HT1080 (cell line): ENCODE measurements at places on chromosomes 1 and 21.
A peak's percentile ranks its signal among the peaks of the same experiment; 100 is the strongest.

DNA sequence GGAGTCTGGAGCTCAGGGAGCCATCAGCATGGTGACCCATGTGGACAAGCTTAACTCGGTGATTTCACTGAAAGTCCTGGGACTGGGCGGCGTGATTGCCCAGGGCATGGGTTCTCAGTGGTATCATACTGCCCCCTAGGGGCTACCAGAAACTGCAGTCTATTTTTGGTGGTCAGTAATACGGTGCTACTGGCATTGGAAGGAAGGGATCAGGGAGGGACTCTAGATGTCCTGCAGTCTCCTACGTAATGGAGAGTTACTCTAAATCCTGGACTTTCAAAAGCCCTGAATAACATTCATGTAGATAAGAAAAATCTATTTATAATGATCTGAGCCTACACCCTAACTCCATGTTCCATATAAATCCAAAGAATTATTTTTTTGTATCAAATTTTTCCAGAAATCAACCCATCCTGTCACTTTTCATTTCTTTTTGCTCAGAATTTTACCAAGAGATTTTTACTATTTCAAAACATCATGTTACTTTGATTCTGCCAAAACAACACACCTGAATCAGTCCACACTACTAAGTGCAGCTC is 37.3 kb downstream of the PABPC4 start:
- peak; percentile 70 for DNase-seq

DNA sequence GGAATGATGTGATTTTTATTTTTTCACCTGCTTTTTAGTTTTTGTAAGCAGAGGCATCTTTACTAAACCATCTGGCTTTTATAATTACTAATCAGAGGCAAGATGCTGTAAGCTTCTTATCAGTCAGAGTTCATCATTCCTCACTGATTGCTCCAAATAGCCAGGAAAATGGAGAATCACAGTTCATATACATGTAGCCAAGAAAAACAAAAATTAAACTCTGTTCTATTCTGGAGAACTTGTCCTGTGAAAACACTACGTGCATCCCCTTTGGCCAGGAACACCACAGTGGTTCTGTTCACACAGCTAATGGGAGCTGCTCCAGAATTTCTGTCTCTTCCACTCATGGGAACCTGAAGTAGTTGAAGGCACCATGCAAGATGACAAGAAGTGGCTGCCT is 725.5 kb upstream of the CHRM3 start:
- DNase-seq = no peak

- DNase-seq = no peak
Observed at GRCh38 chr1:33971018-33971710, 107.3 kb downstream of the HMGB4 start.

GRCh38 chr21:41897047-41897669 is 18.0 kb upstream of the PRDM15 start:
- no peak for DNase-seq

GRCh38 chr1:243390162-243390791 is 134.4 kb downstream of the SDCCAG8 start:
- DNase-seq = peak; percentile 72

DNA sequence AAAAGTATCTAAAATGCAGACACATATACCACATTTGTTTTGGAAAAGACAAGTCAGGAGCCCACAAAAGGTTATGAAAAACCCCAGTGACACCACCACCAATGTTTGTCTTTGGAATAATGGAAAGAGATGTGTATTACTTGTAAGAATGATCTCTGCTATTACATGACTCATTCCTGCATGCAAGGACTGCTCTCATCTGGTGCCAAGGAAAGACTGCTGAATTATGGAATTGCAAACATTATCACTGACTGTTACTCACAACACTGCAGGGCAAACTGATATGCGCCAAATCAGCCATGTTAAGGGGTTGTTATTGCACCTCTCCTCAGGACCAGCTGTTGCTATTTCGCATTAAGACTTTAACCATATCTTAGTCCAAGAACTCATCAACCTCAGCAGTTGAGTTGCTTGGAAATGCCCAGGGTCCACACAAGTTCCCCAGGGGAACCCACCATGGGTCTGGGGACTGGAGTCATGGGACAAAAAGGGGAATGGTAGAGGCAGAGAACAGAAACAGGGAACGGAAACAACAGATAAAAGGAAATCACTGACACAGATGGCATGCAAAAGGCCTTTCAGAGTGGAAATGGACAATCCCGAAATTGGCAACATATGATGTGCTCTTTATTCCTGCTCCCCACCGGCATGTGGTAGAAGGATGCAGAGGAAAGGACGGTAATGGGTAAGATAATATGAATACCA is 34.4 kb downstream of the CAPZB start:
- DNase-seq = peak; percentile 89

DNA sequence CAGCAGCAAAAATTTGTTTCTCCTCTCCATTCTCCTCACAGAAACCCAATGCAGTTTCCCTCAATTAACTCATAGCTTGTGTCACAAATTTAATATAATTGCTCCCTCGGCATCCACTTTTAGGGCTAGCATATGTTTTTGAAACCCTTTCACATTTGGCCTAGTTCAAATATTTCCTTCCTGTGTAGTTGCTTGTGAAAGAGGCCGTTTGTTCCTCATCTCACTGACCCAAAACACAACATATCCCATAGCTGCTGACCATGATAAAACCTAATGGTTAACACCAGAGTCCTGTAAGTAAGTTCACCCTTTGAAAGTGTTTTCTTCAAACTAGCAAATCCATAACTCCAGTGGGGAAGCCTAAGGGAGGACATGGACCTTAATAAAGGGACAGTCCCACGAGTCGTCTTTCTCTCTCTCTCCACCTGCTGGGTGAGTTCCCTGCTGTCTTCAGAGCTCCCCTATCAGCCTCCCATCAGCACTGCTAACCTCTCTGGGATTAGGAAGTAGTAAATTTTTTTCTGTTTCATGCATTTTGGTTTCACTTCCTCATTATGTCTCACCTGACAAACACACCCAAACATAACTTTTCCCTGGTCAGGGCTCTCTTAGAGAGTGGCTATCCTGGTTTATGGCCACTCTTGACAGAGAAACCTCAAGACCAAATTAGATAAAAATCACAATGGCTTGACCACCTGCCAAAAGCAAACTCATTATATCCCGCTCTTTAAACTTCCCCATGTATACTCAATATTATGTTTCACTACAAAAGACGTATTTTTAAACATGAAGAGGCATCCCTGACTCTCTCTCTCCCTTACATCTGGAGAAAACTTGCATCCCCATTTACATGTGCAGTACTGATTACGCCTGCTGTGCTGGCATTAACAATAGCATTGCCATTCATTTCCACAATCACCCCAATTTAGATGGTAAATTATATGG is 177.7 kb upstream of the HP1BP3 start:
- no peak for DNase-seq

GRCh38 chr1:46219551-46220520 is 16.7 kb downstream of the LURAP1 start:
- DNase-seq = no peak
